ENCODE measurements at places on chromosomes 7 and 10. TPM values are rescaled to one million over a fixed set of nuclear protein-coding genes. Genes with fewer than 3 reads are reported as not detected.

GRCh38 chr10:44478876-44479705, 94.2 kb upstream of the CXCL12 start:
- no peak overlapping the region for H3K4me3 ChIP-seq
- H3K27me3 ChIP-seq = no peaks in the 10 kb centered on the region
- DNase-seq = no peak
- no peaks in the 10 kb centered on the region for H3K36me3 ChIP-seq

DNA sequence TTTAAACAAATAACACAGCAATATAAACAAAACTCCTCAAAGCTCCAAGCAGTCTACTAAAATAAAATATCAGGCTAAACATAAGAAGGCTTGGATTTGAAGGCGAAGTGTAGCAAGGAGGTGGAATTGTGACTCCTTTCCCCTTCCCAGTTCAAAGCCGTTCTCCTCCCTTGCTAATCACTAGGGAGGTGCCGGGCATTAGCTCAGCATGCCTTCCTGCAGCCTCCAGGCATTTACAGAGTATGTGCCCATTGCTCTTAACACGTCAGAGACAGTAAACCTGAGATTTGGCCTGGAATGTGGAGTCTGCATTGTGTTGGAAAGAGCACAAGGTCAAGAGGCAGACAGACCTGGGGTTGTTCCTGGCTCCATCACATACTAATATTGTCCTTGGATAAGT, 15.6 kb downstream of the CNNM1 start:
- H3K4me3 ChIP-seq = no peak overlapping the region
- H3K4me1 ChIP-seq = no peaks in the 10 kb centered on the region
- no peaks in the 10 kb centered on the region for H3K36me3 ChIP-seq

DNA sequence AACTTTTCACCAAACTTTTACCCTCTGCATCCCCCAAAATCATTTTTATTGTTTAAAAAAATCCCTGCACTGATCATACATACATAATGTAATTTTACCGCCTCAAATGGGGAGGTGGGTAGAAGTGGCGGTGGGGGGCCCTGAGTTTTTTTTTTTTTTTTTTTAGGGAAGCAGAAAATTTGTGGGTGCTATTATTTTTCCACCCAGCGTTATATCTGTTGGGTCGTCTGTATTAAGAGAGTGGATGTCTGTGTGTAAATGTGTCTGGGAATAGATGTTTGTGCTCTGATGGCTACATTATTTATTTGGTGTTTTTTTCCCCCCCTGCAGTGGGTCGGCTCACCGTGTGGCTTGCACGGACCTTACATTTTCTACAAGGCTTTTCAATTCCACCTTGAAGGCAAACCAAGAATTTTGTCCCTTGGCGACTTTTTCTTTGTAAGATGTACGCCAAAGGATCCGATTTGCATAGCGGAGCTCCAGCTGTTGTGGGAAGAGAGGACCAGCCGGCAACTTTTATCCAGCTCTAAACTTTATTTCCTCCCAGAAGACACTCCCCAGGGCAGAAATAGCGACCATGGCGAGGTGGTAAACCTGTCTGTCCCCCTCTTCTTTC, 438 bp downstream of the ARID5B start:
- DNase-seq = peak; percentile 43
- peaks cover 39% of the 10 kb centered on the region for H3K4me1 ChIP-seq
- H3K36me3 ChIP-seq = no peaks in the 10 kb centered on the region
- no peaks in the 10 kb centered on the region for H3K27me3 ChIP-seq
- peak overlapping the region; percentile 64 for H3K4me3 ChIP-seq

The MYH16 gene
- not detected for total RNA-seq

The WDR11 gene
- 62.6 TPM for total RNA-seq

GRCh38 chr7:84629216-84629615, 434.6 kb upstream of the SEMA3A start:
- H3K27ac ChIP-seq = no peak overlapping the region
- H3K4me3 ChIP-seq = no peak overlapping the region
- no peaks in the 10 kb centered on the region for H3K27me3 ChIP-seq
- H3K4me1 ChIP-seq = no peaks in the 10 kb centered on the region
- DNase-seq = no peak
- no peaks in the 10 kb centered on the region for H3K36me3 ChIP-seq

DNA sequence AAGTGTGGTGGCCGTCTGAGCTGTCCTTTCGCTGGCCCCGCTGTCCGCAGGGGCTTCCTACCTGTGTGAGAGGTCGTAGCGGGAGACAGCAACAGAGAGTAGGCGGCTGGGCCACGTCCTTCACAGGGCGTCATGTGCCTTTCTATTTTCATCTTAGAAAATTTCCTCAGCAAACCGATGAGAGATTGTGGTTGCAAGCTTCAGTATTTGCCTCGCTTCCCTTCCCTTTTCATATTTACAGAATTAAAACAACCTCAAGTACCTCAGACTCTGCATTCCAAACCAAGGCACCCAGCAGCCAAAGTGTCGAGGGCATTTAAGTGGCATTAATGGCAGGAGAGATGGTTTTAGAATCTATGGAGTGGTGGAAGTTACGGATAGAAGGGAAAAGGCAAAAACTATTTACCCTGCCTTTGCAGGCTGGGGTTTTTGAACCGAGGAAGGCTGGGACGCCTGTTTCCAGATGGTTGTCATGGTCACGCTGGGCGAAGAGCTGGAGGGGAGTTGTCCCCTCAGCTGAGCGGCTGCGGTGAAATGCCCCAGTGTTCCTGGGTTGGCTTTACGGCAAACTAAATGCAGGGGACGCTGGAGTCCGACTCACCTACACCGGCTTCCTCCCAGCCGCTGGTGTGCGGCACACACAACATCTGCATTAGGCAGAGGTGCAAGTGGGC, 41.9 kb downstream of the WIPI2 start:
- DNase-seq = peak; percentile 34
- H3K4me3 ChIP-seq = no peak overlapping the region
- H3K27me3 ChIP-seq = no peaks in the 10 kb centered on the region
- peaks cover 35% of the 10 kb centered on the region for H3K4me1 ChIP-seq
- H3K36me3 ChIP-seq = peaks cover 22% of the 10 kb centered on the region
- peak overlapping the region; percentile 58 for H3K27ac ChIP-seq

DNA sequence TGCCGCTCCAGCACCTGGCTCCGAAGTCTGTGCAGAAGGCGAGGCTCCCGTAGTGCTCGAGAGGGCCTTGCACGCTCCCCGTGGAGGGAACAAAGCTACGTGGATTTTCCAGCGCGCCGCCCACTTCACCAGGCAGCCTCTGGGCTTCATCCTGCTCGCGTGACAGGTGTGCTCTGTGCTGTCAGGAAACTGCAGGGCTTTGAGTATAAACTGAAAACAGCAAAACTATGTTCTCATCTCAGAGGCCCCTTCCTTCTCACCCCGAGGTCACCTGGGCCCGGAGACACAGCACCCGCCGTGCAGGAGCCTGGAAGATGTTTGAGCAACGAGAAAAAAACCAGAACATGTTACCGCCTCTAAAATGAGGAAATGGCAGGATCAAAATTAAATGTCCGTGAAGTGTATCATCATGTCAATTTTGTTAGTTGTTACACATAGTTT, 17.6 kb upstream of the GPR146 start:
- no peak overlapping the region for H3K4me3 ChIP-seq
- DNase-seq = peak; percentile 60
- no peak overlapping the region for H3K27ac ChIP-seq
- peaks cover 40% of the 10 kb centered on the region for H3K4me1 ChIP-seq
- no peaks in the 10 kb centered on the region for H3K36me3 ChIP-seq

DNA sequence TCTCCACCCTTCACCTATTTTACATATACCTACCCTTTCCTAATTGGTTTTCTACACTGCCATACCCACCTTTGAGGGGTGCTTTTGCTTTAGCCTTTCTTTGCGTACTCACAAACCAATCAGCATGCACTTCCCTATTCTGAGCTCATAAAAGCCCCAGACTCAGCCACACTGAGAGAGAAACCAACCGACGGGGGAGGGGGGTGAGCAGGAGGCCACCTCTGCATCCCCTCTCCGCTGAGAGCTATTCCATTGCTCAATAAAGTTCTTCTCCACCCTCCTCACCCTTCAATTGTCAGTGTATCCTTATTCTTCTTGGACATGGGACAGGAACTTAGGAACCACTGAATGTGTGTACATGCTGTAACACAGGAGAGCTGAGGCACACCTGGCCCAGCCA, 9.0 kb upstream of the FKBP9 start:
- DNase-seq = no peak
- H3K36me3 ChIP-seq = no peaks in the 10 kb centered on the region
- H3K4me3 ChIP-seq = no peak overlapping the region

- no peak overlapping the region for H3K4me3 ChIP-seq
- H3K27ac ChIP-seq = no peak overlapping the region
- no peak for DNase-seq
- no peaks in the 10 kb centered on the region for H3K27me3 ChIP-seq
- no peaks in the 10 kb centered on the region for H3K36me3 ChIP-seq
Measured at GRCh38 chr10:50388181-50388580, 136.9 kb upstream of the ASAH2 start.

The CALCR gene
- total RNA-seq = not detected

The DNAH11 gene
- 11.9 TPM for total RNA-seq

DNA sequence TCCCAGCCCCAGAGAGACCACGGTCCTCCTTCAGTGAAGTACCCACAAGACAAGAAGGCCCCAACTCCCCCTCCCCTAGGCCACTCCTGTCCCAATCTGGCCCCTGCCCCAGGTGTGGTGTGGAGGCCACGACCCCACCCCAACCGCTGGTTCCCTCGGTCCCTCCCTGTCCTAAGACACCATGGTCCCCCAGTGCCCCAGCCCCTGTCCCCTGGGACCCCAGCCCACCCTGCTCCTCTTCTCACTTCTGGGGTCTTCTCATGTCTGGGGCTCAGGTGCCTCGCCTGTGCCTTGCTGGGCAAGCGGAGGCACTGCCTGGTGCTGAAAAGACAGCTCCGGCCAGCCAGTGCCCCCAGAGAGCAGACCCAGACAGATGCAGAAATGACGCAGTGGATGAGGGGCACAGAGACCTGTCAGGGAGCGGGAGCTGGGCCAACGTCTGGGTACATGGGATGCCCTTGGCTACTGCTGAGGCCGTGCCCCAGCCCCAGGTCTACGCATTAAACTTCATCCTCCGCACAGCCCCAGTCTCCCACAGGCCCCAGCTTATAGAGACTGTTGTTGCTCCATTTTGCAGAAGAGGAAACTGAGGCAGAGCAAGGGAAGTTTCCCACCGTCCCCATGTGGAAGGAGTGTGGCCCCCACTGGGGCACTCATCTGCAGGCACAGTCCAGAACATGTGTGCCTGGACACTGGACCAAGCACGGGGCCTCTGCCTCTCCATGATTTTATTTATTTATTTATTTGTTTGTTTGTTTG, 14.8 kb downstream of the GRIFIN start:
- no peak for DNase-seq
- H3K27me3 ChIP-seq = no peaks in the 10 kb centered on the region
- no peaks in the 10 kb centered on the region for H3K36me3 ChIP-seq
- no peak overlapping the region for H3K27ac ChIP-seq
- H3K4me3 ChIP-seq = no peak overlapping the region
- H3K4me1 ChIP-seq = no peaks in the 10 kb centered on the region

GRCh38 chr7:16727736-16728135, 25.8 kb upstream of the TSPAN13 start:
- no peak overlapping the region for H3K4me3 ChIP-seq
- no peak overlapping the region for H3K27ac ChIP-seq
- H3K36me3 ChIP-seq = no peaks in the 10 kb centered on the region

The C10orf90 gene
- not detected for total RNA-seq

- no peaks in the 10 kb centered on the region for H3K27me3 ChIP-seq
- H3K4me3 ChIP-seq = no peak overlapping the region
- DNase-seq = no peak
Measured at GRCh38 chr7:8931906-8932646, 498.7 kb downstream of the NXPH1 start.

GRCh38 chr10:30727524-30727923, 98.0 kb upstream of the LYZL2 start:
- H3K4me1 ChIP-seq = no peaks in the 10 kb centered on the region
- no peak overlapping the region for H3K4me3 ChIP-seq

GRCh38 chr10:113767222-113767621, 15.7 kb downstream of the PLEKHS1 start:
- H3K4me3 ChIP-seq = no peak overlapping the region
- H3K4me1 ChIP-seq = no peaks in the 10 kb centered on the region
- no peak for DNase-seq
- H3K27ac ChIP-seq = no peak overlapping the region
- H3K27me3 ChIP-seq = no peaks in the 10 kb centered on the region

The SRGN gene
- 200 TPM for total RNA-seq

All from upper lobe of left lung (tissue), 6 donors.